Thoracic aorta endothelial cell (primary cell): ENCODE measurements at places on chromosomes 4 and X. TPM values are rescaled to one million over a fixed set of nuclear protein-coding genes. Genes with fewer than 3 reads are reported as not detected.

The PPP2R2C gene
- under 0.01 TPM in 1 of 2 replicates, not detected in the other for total RNA-seq

The HTT gene
- 52.3 and 63.7 TPM in 2 replicates for total RNA-seq

The OCRL gene
- 22.0 and 22.2 TPM in 2 replicates for total RNA-seq

The COX7B2 gene
- total RNA-seq = not detected in 2 replicates

The IL15 gene
- 1.9 and 2.7 TPM in 2 replicates for total RNA-seq
